ENCODE measurements at places on chromosomes 3 and 15.

GRCh38 chr3:86973440-86973839, 17.5 kb downstream of the VGLL3 start:
- no peak for DNase-seq

- DNase-seq: no peak
Measured at GRCh38 chr3:99506-99905, 97.1 kb upstream of the CHL1 start.

GRCh38 chr3:180176059-180176458, 139.3 kb upstream of the PEX5L start:
- DNase-seq: no peak

DNA sequence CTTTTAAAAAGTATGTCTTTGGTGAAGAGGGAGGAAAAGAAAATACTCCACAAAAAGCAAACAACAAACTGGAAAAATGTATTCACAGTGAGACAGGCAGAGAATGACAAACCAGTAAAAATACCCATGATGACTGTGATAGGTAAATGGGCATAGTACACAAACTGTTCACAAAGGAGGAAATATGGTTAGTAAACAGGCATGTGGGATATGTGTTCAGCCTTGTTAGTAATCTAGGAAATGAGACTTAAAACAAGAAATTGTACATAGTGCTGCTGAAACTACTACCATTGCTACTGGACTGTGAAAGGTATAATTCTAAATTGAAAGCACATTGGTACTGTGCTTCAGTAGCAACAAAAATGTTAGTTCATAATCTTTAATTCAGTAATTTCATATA, 50.1 kb downstream of the UBE2E2 start:
- DNase-seq: no peak
